ENCODE measurements at places on chromosomes 5 and 9. TPM values are rescaled to one million over a fixed set of nuclear protein-coding genes. Genes with fewer than 3 reads are reported as not detected.
A peak's percentile ranks its signal among the peaks of the same experiment; 100 is the strongest.

DNA sequence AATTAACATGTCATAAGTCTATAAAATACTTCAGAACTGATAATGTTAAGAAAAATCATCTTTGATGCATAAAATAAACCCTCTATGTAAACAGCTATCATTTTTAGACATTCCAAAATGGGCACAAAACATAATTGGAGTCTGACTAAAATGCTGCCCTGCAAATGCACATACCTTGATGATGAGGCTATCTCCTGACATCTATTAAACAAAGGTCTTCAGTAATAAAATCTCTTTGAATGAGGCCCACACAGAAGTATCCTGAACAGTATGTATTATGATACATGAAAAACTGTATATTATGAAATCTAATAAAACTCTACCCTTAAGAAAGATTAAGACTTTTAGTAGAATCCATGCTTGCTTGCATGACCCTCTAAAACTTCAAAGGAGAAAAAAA is 66.1 kb downstream of the FBXL17 start:
- DNase-seq: no peak
- H3K27me3 ChIP-seq: no peaks in the 10 kb centered on the region
- no peaks in the 10 kb centered on the region for H3K4me1 ChIP-seq
- H3K36me3 ChIP-seq: no peaks in the 10 kb centered on the region
- no peak overlapping the region for H3K27ac ChIP-seq
- H3K4me3 ChIP-seq: no peak overlapping the region

GRCh38 chr5:167030500-167031120 is 1260.8 kb upstream of the WWC1 start:
- H3K27me3 ChIP-seq: no peaks in the 10 kb centered on the region
- no peaks in the 10 kb centered on the region for H3K4me1 ChIP-seq
- H3K4me3 ChIP-seq: no peak overlapping the region

DNA sequence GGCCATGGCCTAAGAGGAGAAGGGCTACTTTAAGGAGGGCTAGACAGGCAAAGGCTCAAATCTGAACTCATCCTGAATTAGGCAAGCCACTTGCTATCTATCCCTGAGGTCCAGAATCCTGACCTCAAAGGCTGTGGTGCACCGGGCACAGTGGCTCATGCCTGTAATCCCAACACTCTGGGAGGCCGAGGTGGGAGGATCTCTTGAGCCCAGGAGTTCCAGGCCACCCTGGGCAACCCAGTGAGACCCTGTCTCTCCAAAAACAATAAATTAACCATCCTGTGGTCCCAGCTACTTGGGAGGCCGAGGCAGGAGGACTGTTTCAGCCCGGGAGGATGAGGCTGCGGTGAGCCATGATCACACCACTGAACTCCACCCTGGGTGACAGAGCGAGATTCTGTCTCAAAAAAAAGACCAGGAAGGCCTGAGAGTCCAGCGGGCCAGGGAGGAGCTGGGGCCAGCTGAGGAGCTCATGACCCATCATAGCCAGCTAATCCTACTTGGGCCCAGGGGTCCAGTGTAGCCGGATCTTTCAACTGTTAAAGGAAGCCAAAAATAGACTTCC is 4.0 kb downstream of the NOP16 start:
- DNase-seq: no peak
- no peaks in the 10 kb centered on the region for H3K27me3 ChIP-seq
- H3K27ac ChIP-seq: no peak overlapping the region

WNK2 gene
- 0.20 TPM for total RNA-seq

GRCh38 chr5:96254980-96255691 is 177.9 kb downstream of the PCSK1 start:
- H3K4me1 ChIP-seq: no peaks in the 10 kb centered on the region
- H3K4me3 ChIP-seq: no peak overlapping the region

- H3K4me1 ChIP-seq: no peaks in the 10 kb centered on the region
- no peak for DNase-seq
- H3K27me3 ChIP-seq: peaks cover 28% of the 10 kb centered on the region
- H3K4me3 ChIP-seq: no peak overlapping the region
- H3K27ac ChIP-seq: no peak overlapping the region
- H3K36me3 ChIP-seq: no peaks in the 10 kb centered on the region
Measured at GRCh38 chr9:127380479-127380878, 16.5 kb upstream of the SLC2A8 start.

LVRN gene
- total RNA-seq: not detected

PCDHA6 gene
- not detected for total RNA-seq

- no peak overlapping the region for H3K4me3 ChIP-seq
- no peaks in the 10 kb centered on the region for H3K27me3 ChIP-seq
- peaks cover 10% of the 10 kb centered on the region for H3K36me3 ChIP-seq
- no peak overlapping the region for H3K27ac ChIP-seq
- H3K4me1 ChIP-seq: peaks cover 13% of the 10 kb centered on the region
Measured at GRCh38 chr5:34005681-34006080, 2.2 kb downstream of the AMACR start.

SEMA5A gene
- total RNA-seq: not detected

LCN6 gene
- not detected for total RNA-seq

- H3K4me1 ChIP-seq: no peaks in the 10 kb centered on the region
- H3K27me3 ChIP-seq: no peaks in the 10 kb centered on the region
- no peaks in the 10 kb centered on the region for H3K36me3 ChIP-seq
Measured at GRCh38 chr9:92353051-92353450, 27.3 kb downstream of the CENPP start.

PAEP gene
- not detected for total RNA-seq

SGCD gene
- 0.11 TPM for total RNA-seq

NMUR2 gene
- total RNA-seq: not detected

DNA sequence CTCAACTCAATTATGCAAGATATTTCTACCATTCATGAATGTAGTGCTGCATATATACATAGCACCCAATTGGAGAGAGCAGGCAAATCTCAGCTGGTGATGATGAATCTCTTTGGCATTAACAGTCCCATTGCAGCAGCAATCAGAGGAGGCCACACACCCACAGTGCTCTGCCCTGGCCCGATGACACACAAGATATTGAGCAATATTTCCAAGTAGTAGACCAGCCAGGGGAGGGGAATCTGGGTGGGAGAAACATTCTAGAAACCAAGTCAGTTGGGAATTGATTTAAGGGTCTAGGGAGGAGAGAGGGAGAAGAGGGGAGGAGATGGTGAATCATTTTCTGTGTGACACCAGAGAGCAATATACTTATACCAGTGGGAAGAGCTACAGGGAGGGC is 14.9 kb upstream of the C5orf63 start:
- no peak for DNase-seq
- H3K27ac ChIP-seq: no peak overlapping the region
- H3K4me3 ChIP-seq: no peak overlapping the region
- no peaks in the 10 kb centered on the region for H3K4me1 ChIP-seq

GRCh38 chr5:79875230-79875629 is 115.8 kb downstream of the MTX3 start:
- H3K27me3 ChIP-seq: no peaks in the 10 kb centered on the region
- no peaks in the 10 kb centered on the region for H3K4me1 ChIP-seq
- H3K36me3 ChIP-seq: no peaks in the 10 kb centered on the region
- no peak for DNase-seq
- H3K4me3 ChIP-seq: no peak overlapping the region
- H3K27ac ChIP-seq: no peak overlapping the region

DNA sequence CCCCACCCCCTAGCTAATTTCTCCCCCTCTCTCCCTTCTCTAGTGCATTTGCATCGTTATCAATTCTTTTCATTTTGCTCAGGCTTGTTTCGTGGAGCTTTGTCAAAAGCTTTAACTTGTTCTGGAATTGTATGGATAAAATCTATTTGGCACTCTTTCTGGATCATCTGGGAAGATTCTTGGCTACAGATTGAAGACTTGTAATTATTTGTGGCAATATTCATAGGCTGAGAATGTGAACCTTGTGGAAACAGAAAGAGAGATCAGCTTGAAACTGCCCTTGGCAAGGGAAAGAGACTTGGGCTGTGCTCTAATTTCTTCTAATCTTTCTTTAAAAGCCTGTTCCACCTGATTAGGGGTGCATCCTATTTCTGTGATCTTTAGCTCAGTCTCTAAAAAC is 340.6 kb upstream of the DAB2 start:
- H3K36me3 ChIP-seq: no peaks in the 10 kb centered on the region
- no peak overlapping the region for H3K27ac ChIP-seq
- H3K4me1 ChIP-seq: no peaks in the 10 kb centered on the region
- H3K4me3 ChIP-seq: no peak overlapping the region
- no peak for DNase-seq

TESK1 gene
- 46.8 TPM for total RNA-seq

GRCh38 chr9:116795821-116796220 is 108.7 kb downstream of the TRIM32 start:
- no peak overlapping the region for H3K27ac ChIP-seq
- H3K36me3 ChIP-seq: no peaks in the 10 kb centered on the region
- DNase-seq: no peak

ERMP1 gene
- 8.6 TPM for total RNA-seq

DNA sequence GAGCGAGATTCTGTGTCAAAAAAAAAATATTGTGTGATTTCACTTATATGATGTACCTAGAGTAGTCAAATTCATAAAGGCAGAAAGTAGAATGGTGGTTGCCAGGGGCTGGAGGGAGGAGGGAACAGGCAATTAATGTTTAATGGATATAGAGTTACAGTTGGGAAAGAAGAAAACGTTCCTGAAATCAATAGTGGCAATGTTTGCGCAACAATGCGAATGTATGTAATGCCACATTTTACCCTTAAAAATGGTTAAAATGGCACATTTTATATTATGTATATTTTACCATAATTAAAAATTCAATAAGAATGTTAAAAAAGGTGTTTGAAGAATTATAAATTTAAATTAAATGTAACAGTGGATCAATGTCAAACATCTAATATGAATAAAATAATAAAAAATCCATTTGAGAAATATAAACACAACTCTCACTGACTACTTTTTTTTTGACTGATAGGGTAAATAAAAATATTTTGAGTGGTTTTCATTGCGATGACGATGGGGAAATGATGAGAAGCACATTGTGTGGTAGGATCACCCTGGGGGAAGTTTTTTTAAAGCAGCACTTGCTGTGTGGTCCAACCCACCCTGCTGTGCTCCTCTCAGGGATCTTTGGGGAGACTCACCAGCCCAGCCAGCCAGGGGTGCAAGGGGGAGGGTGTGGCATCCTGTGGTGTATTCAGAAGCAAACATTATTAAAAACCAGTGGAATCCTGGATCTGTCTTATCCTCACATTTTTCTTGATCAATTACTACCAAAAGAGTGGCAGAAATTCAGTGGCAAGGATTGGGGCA is 4.3 kb downstream of the FYB1 start:
- peaks cover 97% of the 10 kb centered on the region for H3K4me1 ChIP-seq
- DNase-seq: peak; percentile 50
- no peaks in the 10 kb centered on the region for H3K27me3 ChIP-seq
- H3K4me3 ChIP-seq: peak overlapping the region; percentile 17
- peak overlapping the region; percentile 15 for H3K27ac ChIP-seq

CCNJL gene
- not detected for total RNA-seq

- H3K27me3 ChIP-seq: no peaks in the 10 kb centered on the region
- no peak overlapping the region for H3K27ac ChIP-seq
- no peaks in the 10 kb centered on the region for H3K36me3 ChIP-seq
- DNase-seq: no peak
- no peak overlapping the region for H3K4me3 ChIP-seq
- H3K4me1 ChIP-seq: no peaks in the 10 kb centered on the region
Measured at GRCh38 chr9:137899551-137900360, 22.2 kb downstream of the CACNA1B start.

GRCh38 chr5:72464071-72464470 is 43.1 kb downstream of the ZNF366 start:
- H3K27me3 ChIP-seq: no peaks in the 10 kb centered on the region
- H3K36me3 ChIP-seq: no peaks in the 10 kb centered on the region
- no peak overlapping the region for H3K4me3 ChIP-seq
- no peak for DNase-seq
- H3K27ac ChIP-seq: no peak overlapping the region
- no peaks in the 10 kb centered on the region for H3K4me1 ChIP-seq

DNA sequence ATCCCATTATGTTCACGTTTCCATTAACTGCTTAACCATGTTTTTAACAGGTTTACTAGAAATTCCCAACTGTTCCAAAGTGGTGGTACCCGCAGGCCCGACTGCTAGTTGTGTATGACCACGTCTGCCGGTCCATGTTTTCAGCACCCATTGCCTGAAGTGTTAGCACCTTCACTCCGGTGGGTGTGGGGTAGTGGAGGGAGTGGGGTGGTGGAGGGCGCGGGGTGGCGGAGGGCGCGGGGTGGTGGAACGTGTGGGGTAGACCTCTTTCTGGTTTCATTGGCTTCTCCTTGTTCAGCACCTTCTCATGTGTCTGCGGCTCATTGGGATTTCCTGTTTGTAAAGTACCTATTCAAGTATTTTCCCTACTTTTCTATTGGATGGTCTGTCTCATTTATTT is 37.7 kb downstream of the TPPP start:
- no peaks in the 10 kb centered on the region for H3K36me3 ChIP-seq
- DNase-seq: no peak

DNA sequence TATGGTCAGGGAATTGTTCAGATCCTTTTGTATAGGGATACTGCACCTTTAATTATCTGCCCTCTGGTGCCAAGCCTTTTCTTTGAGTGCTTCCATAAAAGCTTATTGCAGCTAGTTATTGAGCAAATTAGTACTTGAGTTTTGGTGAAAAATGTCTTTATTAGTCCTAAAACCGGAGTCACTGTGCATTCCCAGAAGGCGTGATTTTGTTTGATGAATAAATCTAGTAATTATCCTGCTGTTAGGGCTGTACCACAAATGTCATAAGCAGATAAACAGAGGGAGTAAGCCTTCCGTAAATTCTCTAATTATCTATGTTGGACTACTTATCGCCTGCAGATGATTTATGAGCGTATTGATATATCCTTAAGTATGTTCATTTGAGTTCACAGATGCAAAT is 620.7 kb upstream of the ARRDC3 start:
- no peak overlapping the region for H3K4me3 ChIP-seq
- no peaks in the 10 kb centered on the region for H3K4me1 ChIP-seq
- H3K36me3 ChIP-seq: no peaks in the 10 kb centered on the region
- no peaks in the 10 kb centered on the region for H3K27me3 ChIP-seq
- H3K27ac ChIP-seq: no peak overlapping the region
- no peak for DNase-seq

- no peak for DNase-seq
- H3K36me3 ChIP-seq: no peaks in the 10 kb centered on the region
- no peak overlapping the region for H3K27ac ChIP-seq
- no peak overlapping the region for H3K4me3 ChIP-seq
- H3K27me3 ChIP-seq: no peaks in the 10 kb centered on the region
Measured at GRCh38 chr5:54761213-54761701, 224.1 kb downstream of the ESM1 start.

GRCh38 chr9:127013597-127013996 is 99.0 kb downstream of the RALGPS1 start:
- H3K27me3 ChIP-seq: no peaks in the 10 kb centered on the region
- no peak for DNase-seq
- H3K4me3 ChIP-seq: no peak overlapping the region
- H3K36me3 ChIP-seq: no peaks in the 10 kb centered on the region

TMEM171 gene
- total RNA-seq: not detected

DNA sequence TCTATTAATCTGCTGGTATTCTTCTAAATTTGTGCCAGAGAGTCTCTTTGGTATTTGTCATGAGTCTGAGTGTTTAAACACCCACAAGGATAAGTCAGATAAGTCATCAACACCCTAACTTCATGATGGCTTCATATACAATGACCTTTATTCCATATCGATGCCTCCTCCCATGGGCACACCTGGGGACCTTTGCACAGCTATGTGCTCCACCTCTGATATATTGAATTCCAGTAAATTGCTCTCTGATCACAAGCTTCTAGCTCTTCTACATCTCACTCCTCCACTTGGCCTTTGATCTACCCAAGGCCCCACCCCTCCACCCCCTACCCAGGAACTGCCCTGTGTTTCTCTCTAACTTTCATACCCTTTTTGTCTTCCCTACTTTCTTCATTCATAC is 102.7 kb upstream of the MIER3 start:
- H3K4me3 ChIP-seq: no peak overlapping the region
- no peaks in the 10 kb centered on the region for H3K27me3 ChIP-seq

ACER2 gene
- total RNA-seq: 2.7 TPM
